ENCODE measurements at places on chromosomes 5 and 9.

GRCh38 chr9:124280176-124280691 is 22.5 kb downstream of the NEK6 start:
- DNase-seq, result no peak

- DNase-seq, result no peak
Observed at GRCh38 chr9:116193636-116194035, 40.0 kb downstream of the PAPPA start.

- no peak for DNase-seq
Observed at GRCh38 chr5:145739843-145740242, 95.3 kb downstream of the PRELID2 start.

DNA sequence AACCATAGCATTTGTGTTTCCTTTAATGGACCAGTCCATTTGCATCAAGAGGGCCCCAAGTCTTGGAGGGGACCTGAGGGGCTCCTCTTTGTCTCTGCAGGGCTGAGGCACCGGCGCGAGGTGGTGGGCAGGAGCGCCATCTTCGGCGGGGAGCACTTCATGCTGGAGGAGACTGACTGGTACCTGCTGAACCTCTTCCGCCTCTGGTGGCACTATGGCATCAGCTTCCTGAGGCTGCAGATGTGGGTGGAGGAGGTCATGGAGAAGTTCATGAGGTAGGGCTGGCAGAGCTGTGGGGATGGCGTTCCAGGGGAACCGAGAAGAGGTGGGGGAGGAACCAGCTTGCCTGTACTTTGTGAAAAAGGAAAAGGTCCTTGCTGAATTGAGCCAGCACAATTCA is 6.1 kb downstream of the PCYOX1L start:
- no peak for DNase-seq

DNA sequence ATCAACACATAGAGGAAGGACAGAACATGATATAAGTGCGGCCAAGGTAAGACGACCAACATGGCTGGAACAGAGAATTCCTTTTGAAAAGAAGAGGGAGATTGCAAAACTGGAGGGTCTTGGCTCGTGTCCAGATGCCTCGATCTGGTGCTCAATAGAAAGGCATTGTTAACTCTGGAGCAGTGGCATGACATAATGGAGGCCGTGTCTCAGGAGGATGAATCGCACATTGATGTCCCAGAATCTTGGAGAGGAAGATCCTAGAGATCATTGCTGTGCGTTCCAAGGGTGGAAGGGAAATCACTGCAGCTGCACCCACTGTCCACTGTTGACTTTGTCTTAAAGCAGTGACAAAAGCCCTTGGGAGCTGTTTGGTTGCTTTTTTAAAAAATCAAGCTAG is 30.9 kb downstream of the GRAMD2B start:
- DNase-seq, result no peak

GRCh38 chr9:134861595-134862334 is 18.8 kb upstream of the FCN2 start:
- no peak for DNase-seq

- DNase-seq, result no peak
Observed at GRCh38 chr9:75132244-75132643, 43.9 kb downstream of the OSTF1 start.

DNA sequence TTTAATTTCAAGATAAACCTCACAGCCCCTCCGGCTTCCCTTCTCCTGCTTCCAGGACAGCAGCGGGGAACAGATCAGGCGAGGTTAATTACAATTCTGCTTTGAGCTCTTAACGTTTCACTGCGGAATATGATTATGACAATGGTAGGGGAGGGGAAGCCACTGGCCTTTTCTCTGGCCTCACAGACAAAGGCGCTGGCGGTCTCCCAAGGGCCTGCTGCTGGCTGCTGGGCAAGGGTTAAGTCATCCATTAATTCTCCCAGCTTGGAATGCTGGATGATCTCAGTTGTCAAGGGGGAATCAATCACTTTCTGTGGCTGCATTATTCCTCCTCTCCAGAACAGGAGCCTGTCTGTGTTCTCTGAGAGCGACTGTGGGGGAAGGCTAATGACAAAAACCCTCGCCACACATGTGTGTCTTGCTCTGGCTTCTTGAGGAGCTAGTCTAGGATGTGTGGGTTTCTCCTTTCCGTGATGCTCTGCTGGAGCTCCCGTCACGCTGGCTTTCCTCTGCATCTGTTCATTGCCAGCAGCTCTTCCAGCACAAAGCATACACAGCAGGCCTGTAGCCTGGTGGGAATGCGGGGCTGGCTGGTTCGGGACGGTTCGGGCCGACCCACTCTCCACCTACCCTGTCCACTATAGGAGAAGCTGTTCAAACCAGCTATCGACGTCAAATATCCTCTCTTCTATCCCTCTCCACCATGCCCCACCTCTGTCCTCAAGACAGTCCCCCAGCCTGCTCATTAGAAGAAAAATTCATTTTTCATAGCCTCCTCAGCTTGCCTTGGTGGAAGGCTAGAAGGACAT is 82.8 kb downstream of the DCP2 start:
- DNase-seq, result no peak

DNA sequence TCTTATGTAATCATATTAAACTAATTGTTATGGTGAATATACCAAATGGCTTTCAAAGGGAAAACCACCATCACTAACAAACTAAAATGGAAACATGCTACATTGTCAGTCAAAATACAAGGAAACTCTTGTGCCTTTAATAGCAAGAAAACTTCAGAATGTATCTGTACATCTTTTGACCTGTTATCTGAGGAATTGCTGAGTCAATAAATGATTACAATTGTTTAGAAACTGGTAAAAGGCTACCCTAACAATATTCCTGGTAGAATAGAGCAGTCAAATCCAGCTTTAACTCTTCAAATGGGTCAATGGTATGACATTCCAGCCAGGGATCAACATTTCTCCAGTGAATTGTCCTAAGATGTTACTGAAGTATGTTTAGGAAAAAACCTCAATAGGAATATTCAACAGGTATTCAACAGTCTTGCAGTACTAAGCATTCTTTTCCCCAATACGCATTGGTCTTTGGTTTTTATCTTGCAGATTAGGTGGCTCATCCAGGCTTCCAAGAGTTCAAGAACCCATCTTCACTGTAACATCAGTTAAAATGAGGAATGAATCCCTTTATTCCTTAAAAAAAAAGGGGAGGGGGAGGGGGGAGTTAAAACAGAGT is 52.4 kb downstream of the CSNK1A1 start:
- DNase-seq, result no peak

GRCh38 chr9:98430535-98431292 is 175.3 kb upstream of the TBC1D2 start:
- no peak for DNase-seq

GRCh38 chr5:135834639-135835529 is at the start of gene SLC25A48:
Gene SLC25A48 (plus strand): TSS chr5:135834663. CDS start chr5:135834848, 185 bp downstream.
- peak; percentile 11 for DNase-seq

- DNase-seq, result no peak
Observed at GRCh38 chr5:95374061-95374460, 17.1 kb upstream of the FAM81B start.

GRCh38 chr9:94031946-94032345 is 52.3 kb upstream of the PTPDC1 start:
- no peak for DNase-seq

DNA sequence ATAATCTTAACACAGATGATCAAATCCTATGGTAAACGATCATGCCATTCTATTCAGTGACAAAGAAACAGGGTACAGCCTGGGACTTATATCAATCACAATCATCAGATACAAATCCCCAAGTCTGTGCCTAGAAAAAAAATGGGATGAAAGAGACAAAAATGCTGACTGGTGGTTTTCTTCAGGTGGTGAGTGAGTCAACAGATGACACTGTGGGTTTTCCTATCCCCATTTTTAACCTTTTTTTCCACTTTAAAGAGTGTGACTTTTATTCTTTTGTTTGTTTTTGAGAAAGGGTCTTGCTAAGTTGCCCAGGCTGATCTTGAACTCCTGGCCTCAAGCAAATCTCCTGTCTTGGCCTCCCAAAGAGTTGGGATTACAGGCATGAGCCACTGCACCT is 3.2 kb downstream of the CIZ1 start:
- no peak for DNase-seq

- DNase-seq, result no peak
Observed at GRCh38 chr5:157447201-157447637, 12.8 kb upstream of the NIPAL4 start.

- DNase-seq, result no peak
Observed at GRCh38 chr5:97591781-97592180, 408.7 kb upstream of the RIOK2 start.

DNA sequence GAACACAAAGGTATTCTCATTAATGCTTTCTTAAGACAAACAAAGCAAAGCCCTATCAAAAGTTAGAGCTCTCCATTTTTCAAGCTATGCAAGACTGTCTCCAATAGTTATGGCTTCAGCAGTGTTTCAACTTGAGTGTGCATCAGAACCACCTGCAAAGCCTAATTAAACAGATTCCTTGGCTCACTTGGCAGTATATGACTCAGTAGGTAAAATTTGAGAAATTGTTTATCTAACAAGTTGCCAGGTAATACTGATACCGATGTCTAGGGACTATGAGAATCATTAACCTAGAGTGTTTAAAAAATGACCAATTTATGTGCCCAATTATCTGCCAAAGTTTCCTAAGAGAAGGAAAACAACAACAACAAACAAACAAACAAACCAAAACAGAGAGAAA is 60.3 kb upstream of the PARP8 start:
- DNase-seq, result no peak

DNA sequence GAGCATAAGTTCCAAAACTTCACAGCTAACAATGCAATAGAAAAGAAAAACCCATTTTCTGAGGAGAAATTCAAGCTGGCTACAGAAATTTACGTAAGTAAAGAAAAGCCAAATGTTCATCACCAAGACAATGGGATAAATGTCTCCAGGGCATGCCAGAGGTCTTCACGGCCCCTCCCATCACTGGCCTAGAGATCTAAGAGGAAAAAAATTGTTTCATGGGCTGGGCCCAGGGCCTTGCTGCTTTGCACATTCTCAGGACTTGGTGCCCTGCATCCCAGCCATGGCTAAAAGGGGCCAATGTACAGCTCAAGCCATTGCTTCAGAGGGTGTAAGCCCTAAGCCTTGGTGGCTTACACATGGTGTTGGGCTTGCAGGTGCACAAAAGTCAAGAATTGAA is 443.6 kb downstream of the ELAVL2 start:
- no peak for DNase-seq

DNA sequence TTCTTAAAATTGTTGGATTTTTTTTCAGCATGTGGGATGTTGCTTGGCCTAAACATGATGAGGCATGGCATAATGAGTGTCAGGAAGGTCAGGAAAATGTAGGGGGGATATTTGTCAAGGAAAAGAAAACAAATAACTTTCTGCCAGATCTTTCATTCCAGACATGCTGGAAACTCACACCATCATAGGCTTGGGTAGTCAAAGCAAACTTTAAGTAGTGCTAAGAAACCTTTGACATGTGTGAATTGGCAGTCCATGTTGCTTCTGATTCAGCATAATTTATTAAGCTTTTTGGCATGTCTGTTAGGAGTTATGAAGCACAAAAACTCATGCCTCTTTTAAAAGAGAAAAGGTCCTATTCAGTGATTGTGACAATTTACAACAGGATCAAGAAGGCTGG is 61.3 kb upstream of the MTAP start:
- no peak for DNase-seq

- DNase-seq, result no peak
Observed at GRCh38 chr9:76603448-76603895, 144.5 kb downstream of the GCNT1 start.

- no peak for DNase-seq
Observed at GRCh38 chr5:35862126-35862525, 5.4 kb downstream of the IL7R start.

GRCh38 chr9:88809355-88810161 is 181.7 kb upstream of the S1PR3 start:
- DNase-seq, result no peak

DNA sequence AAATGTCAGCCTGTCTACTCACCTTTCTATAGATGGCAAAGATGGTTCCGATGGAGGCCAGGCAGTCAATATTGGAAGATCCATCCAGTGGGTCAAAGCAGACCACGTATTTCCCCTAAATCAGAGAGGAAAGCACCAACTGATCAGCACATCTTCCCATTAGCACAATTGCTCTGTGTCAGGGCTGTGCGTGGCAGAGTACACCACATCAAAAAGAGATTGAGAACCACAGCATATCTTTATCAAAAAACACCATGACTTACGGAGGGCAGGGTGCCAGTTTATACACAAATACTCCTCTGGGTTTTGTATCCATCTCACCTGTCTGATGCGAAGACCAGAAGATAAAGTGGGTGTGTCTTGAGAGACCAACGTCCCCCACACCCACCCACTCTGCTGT is 9.1 kb downstream of the FBP2 start:
- DNase-seq, result no peak

DNA sequence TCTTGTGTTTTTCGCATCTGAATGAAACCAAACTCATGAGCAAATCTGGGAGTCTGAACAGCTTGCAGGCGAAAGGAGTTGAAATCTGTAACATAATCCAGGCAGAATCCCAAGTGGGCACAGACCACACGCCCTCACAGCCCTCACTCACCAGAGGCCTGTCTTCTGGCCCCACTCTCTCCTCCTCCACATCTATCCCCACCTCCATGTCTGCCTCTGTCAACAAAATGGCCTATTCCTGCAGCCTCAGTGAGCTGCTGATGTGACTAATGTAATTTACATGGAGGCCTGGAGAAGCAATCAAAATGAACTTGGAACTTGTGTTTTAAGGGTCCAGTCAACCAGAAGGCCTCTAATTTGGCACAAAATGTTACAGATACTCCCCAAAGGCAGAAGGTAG is 136.6 kb downstream of the GNA14 start:
- DNase-seq, result no peak

GRCh38 chr5:154683101-154683880 is 71.9 kb upstream of the LARP1 start:
- DNase-seq, result no peak

DNA sequence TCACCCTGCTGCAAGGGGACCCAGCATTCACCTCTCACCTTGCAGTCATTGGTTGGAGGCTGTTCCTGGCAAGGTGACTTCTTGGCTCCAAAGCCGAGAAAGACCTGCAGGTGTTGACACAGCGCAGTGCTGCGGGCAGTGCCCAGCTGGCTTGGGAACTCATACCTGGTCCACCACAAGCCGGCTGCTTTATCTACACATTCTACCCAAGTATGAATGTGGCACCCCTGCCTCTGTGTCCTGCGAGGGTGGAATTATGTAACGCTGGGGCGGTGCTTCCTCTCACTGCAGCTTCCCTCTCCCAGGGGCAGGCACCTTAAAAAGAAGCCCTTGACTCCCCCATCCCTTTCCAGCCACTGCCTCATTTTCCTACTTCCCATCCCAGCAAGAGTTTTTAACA is 2.5 kb upstream of the ZMYND19 start:
- DNase-seq, result no peak

Measured in stimulated activated CD4-positive, alpha-beta T cell treated with anti-CD3 and anti-CD28 coated beads, Interleukin-4, amount 100 ng/mL, for 1 hour (primary cell).